ENCODE measurements at places on chromosomes 1 and 21.

DNA sequence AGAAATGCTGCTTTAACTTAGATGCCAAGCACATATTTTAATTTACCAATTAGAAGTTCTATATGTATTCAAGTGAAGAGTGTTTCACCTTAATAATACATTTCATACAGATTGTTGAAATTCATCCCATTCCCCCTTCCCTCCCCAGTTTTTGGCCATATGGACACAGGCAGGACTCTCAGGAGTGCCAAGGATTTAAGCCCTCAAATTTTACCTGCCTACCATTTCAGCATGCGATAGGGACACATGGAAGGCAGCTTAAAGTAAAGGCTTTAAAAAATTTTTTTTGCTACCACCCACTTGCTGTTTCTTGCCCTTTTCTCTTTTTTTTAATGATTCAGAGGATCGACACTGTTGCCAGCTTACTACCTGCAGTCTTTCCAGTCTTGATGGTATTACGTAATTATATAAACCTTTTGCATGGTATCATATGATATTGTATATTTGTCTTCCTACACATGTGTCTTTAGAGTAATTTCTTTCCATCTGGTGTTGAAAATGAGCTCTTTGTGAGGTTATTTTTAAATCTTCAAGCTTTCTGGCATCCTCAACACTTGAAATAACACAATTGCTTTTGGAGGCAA is 7.0 kb downstream of the EPB41 start:
- no peak for DNase-seq

GRCh38 chr1:157595356-157595755 is 2.5 kb downstream of the FCRL4 start:
- no peak for DNase-seq

- DNase-seq, result no peak
Measured at GRCh38 chr1:47881505-47882442, 115.4 kb downstream of the TRABD2B start.

GRCh38 chr1:207362962-207363860 is 41.7 kb downstream of the CD55 start:
- no peak for DNase-seq

DNA sequence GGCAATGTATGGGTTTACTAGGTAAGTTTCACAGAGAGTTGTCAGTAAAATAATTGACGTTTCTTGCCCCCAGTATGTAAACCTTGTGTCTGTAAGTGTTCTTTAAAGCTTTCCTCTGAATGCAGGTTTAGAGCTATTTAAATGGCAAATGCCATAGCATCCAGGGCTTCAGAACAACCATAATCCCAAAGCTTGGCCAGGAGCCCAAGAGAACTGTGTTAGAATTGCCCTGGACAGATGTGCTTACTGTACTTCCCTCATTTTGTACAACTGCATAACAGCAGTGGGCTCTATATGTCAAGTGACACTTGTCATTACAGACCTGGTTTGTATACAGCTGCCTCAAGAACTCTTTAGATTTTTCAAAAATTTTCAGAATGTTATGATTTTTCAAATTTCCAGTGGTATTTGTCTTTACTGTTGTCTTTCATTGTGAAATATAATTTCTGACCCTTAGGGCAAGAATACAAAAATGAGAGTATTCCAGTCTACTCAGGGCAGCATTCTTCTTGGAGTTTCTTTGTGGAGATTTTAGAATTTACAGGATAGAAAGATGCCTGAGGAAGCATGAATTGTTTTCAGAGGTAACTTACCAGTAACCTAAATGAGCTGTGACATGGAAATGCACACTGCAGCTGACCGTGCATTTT is 136.9 kb upstream of the L1TD1 start:
- no peak for DNase-seq

DNA sequence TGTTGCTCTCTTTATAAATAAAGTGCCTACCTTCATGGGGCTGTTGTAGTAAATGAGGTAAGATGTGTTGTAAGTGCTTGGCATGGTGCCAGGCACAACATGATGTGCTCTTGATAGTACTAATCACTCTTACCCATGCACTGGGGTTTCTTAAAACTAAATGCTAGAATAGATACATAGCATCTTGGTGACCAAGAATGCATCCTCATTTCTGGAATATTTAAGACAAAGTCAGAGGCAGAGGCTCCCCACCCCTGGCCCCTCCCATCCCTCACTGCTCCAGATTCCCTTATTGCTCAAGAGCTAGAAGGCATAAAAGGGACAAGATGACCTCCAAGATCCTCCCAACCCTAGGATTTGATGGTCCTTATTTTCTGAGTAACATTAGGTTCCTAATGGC is 61.3 kb downstream of the GLUL start:
- no peak for DNase-seq

DNA sequence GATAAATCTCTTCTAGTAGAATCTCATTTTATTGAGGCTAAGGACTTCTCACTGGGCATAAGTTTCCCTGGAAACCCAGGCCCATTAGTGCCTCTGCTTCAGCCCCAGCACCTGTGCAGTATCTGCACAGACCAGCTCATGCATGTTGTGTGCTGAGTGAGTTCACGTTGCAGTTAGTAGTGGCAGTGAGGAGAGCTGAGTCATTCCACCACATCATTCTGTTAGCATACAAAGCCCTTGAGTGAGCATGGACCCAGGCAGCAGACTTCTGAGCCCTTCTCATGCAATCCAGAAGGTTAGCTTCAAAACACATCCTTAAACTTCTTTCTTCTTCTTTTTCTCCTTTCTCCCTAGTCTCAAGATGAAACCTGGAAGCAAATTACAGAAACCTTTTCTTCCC is 45.8 kb upstream of the NTPCR start:
- DNase-seq, result no peak

DNA sequence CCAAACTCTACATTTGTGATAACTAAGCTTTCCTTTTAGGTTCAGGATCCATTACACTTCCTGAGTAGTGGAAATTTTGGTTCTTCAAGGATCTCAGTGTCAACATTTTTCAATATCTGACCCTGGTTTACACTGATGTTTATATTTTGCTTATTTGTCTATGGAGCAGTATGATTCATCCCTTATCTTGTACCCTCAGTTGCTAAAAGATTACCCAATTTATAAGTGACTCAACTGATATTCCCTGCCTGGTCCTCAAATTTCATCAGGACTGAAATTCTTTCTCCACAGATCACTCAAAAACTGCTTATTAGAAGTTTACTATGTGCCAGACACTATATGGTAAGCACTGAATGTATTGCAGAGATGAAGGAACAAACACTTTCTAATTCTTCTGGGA is 139.1 kb upstream of the CHRM3 start:
- no peak for DNase-seq

GRCh38 chr1:24364975-24365678 is 46.0 kb downstream of the GRHL3 start:
- DNase-seq, result no peak

DNA sequence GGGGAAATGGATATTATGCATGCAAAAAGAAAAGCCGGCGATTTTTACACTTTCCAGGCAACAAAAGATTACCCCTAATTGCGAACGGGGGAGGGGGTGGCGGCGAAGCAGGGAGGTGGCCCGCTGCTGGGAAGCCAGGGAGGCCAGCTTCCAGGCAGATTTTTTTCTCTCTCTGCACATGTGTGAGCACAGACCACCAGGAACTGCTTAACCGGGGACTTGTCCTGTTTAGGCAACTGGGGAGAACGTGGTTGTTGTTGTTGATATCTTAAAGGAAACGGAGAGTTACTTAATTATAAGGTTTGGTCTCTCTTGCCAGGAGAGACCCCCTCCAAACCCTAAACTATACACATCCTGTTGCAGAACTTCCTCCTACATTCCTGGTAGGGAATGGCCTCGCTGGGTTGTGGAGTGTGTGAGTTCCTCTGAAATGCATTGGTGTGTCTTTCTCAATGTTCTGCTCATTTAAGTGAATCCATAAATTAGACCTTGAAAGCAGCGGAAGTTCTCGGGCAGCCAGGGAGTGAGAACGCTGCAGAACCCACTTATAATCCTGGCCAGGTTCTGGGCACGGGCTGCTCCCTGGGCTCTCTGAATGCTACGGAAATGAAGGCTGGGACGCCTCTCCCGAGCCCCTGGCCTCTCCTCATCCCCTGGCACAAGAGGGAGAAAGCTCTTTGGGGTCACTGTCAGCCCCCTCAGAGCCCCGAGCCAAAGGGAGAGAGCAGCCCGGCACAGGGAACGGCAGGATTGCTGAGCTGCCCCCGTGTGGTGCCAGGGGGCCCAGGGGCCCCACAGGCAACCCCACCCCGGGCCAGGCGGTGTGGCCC is 250.0 kb downstream of the FOXD2 start:
- DNase-seq, result no peak

- no peak for DNase-seq
Measured at GRCh38 chr1:163240705-163241104, 38.0 kb upstream of the RGS5 start.

DNA sequence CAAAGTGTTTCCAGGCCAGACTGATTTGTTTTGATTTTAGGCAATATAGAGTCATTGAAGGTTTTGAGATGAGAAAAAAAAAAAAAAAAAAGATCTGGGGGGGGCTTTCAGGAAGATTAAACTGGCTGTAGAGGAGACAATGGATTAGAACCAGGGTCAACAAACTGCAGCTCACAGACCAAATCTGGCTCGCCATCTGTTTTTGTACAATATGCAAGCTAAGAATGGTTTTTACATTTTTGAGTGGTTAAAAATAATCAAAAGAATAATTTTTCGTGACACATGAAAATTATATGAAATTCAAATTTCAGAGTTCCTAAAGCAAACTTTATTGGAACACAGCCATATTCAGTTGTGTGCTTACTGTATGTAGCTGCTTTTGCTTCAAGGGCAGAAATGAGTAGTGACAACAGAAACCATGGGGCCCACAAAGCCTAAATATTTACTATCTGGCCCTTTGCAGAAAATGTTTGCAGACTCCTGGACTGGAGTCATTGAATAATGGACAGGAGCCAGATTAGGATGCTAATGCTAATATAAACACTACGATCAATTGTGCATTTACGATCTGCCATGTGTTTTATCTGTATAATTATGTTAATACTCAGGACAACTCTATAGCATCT is 375.7 kb upstream of the DAB1 start:
- DNase-seq, result no peak

- DNase-seq, result no peak
Measured at GRCh38 chr1:44557778-44558177, 116.5 kb downstream of the TMEM53 start.

GRCh38 chr1:149986486-149987296 is 23.8 kb downstream of the OTUD7B start:
- DNase-seq, result no peak

DNA sequence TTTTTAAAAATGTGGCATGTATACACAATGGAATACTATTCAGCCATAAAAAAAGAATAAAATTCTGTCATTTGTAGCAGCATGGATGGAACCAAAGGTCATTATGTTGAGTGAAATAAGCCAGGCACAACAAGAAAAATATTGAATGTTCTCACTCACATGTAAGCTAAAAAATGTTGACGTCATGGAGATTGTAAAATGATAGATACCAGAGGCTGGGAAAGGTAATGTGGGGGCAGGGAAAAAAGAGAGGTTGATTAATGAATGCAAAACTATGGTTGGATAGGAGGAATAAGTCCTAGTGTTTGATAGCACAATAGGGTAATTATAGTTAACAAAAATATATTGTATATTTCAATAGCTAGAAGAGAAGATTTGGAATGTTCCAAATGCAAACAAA is 89.1 kb upstream of the SLC35F3 start:
- no peak for DNase-seq

DNA sequence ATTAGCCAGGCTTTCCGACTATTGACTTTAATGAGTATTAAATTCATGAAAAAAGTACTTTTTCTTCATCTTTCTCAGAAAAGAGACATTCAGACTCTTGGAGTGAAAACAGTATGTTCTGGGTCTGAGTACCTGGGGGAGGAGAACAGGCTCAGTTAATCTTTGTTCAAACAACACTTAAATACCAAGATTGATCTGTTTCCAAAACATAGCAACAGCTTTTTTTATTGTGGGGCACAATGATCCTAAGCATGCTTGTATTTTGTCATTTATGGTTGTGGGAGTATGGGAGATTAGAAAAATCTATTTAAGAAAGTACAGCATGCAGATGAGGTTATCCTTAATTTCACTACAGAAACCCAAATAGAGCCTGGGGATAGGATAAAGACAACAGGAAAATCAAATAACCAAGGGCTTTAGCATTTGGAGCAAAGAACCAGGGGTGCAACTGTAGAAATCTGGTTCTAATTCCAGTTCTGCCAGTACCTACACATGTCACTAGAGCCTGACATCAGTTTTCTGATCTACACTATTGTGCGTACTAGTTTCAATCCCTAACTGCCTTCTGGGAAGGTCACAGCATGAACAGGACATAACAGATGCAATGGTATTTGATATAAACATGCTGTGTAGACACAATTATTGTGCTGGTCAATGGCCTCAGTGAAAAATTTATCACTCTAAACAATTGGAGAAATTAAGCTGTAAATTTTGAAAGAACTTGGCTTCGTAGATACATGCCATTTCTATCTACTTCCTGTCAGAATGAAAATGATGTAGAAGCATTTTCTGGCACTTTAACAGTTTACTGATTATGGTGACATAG is 91.2 kb downstream of the KCNK1 start:
- no peak for DNase-seq

- DNase-seq, result peak; percentile 83
Measured at GRCh38 chr1:206544562-206545257, 37.4 kb downstream of the RASSF5 start.

GRCh38 chr1:37035796-37036666 is 1.7 kb upstream of the GRIK3 start:
- DNase-seq, result no peak

GRCh38 chr21:14673649-14674048 is 127.5 kb upstream of the SAMSN1 start:
- no peak for DNase-seq

DNA sequence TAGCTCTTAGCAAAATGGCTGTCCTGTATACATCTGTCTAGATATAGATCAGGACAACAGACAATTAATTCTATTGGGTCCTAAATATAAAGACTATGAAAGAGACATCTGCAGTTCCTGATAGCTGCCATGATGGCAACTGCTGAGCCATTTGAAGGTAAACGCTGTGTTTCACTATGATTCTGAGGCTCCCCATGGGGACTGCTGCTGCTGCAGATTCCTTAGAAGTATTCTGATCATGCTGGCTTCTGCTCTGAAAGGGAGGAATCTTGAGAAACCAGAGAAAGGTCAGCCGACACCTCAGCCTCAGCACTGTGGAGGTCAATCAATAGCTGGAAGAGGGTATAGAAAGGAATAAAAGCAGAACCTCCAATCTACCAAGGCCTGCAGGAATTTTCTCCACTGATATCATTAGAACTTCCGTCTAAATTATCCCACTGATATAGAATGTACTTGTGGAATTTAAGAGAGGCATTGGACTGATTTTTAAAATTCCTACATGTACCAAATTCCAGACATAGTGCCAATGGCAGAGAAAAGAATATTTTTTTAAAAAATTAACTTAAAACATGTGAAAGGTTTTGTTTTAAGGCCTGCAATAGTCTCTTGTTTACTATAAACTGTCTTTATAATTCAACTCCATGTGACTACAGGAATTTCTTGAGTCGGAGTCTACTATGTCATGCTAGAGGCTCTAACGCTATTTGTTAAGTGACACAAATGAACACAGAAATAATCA is 53.2 kb downstream of the DDAH1 start:
- no peak for DNase-seq

- no peak for DNase-seq
Measured at GRCh38 chr1:41362357-41362721, 1.1 kb downstream of the FOXO6 start.

GRCh38 chr1:94643819-94644218 is 102.3 kb upstream of the F3 start:
- DNase-seq, result no peak

All from activated CD4-positive, alpha-beta T cell treated with anti-CD3 and anti-CD28 coated beads for 24 hours (primary cell).